Fibroblast of upper back skin (primary cell): ENCODE measurements at places on chromosomes 2 and 18.

GRCh38 chr2:173747035-173747434, 218.1 kb downstream of the SP3 start:
- no peak for DNase-seq

- no peak for DNase-seq
These were observed 438.7 kb upstream of the MYT1L start for GRCh38 chr2:2769481-2770431.

DNA sequence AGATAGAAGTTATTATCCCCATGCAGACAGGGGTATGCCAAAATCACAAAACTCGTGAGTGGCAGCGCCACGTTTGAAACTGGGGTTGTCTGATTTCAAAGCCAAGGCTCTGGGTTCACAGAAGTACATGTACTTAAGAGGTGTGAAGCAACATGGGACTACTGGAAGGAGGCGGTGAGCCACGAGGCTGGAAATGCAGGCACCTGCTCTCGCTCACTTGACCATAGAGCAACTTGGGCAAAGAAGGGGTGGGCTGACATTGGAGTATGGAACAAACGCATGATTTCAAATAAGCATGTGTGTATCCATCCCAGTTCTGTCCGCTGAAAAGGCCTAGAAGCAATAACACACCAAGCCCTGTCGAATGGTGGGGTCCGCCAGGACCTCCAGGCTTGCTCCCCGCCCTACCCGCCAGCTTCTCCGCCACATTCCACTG, 593 bp upstream of the ACTR2 start:
- DNase-seq = no peak

- no peak for DNase-seq
These were observed 24.9 kb downstream of the RPL31 start for GRCh38 chr2:101026923-101027469.

DNA sequence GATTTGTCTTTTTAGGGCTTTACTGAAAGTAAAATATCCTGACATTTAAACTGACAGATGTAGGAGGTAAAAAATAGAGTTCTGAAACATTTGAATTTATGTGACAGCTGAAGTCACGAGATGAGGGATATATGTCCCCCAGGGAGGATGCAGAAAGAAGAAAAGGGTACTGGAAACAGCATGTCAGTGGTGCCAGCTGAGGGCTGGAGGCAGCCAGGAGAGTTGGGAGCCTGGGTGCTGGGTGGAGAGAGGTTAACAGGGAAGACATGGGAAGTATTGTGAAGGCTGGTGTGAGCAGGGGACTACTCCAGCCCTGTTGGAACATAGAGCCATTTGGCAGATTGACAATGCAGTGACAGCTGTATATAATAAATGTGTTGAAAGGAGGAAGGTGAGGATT, 11.8 kb upstream of the MOCOS start:
- DNase-seq = no peak

- no peak for DNase-seq
These were observed 13.8 kb upstream of the TTC27 start for GRCh38 chr2:32614084-32614483.
